Thoracic aorta (tissue), 2 donors: ENCODE measurements at places on chromosomes 4 and X. TPM values are rescaled to one million over a fixed set of nuclear protein-coding genes. Genes with fewer than 3 reads are reported as not detected.

- H3K27me3 ChIP-seq: no peaks in the 10 kb centered on the region
- no peak overlapping the region for H3K4me3 ChIP-seq
- no peaks in the 10 kb centered on the region for H3K36me3 ChIP-seq
- no peak overlapping the region for H3K27ac ChIP-seq
- DNase-seq: no peak
Measured at GRCh38 chr4:11777447-11777846, 348.8 kb upstream of the HS3ST1 start.

DNA sequence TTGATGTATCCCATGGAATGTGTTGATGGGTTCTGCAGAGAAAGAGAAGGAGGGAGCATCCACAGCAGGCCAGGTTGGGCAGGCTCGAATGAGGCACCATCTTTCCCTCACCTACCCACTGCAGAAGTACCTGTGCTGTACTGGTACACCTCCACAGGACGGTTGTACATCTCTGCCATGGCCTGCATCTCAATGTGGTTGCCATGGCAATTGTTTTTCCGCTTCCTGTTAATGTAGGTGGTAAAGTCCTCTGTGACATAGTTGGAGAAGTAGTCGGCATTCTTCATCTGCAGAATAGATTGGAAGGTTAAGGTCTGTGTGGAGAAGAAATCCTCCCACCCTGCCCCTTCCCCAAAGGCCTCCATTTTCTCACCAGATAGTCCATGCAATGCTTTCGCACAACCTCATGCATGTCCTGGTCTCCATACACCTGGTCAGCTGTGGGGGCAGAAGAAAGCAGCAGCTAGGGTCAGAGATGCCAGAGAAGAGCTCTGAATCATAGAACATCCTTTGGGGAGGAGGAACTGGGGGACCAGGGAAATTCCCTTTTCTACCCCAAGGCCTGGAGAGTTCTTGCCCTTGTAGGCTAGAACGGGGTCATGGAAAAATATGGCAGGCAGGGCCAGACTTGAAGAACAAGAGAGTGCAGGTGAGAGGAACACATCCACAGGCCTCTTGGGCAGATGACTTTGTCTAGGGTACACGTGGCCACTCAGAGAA lies 15.9 kb upstream of the PIM2 start:
- H3K27me3 ChIP-seq: no peaks in the 10 kb centered on the region
- no peak overlapping the region for H3K27ac ChIP-seq
- no peaks in the 10 kb centered on the region for H3K4me1 ChIP-seq
- H3K36me3 ChIP-seq: no peaks in the 10 kb centered on the region
- no peak overlapping the region for H3K4me3 ChIP-seq

The CPLX1 gene
- 1.2 TPM for total RNA-seq

The COL4A6 gene
- total RNA-seq: 1.3 TPM

The SMIM20 gene
- total RNA-seq: 21.3 TPM

DNA sequence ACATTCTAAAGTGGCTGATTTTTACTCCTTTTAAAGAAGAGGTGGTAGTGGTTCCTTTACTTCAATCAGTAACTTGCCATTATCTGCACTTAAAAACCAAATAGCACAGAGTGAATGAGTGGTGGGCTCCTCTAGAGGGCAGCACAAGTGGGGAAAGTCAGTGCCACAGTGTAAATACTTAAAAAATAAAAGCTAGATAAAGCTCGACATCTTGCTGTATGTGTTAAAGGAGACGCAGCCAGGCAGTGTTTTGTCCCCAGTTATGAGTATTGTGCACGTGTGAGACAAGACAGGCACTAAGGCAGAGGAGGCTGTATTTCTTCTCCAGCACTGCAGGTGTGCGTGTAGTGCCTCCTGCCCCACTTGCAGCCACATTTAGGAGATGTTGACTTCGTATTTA lies 24.6 kb downstream of the NAP1L5 start:
- no peak overlapping the region for H3K4me3 ChIP-seq
- peaks cover 12% of the 10 kb centered on the region for H3K36me3 ChIP-seq
- no peak overlapping the region for H3K27ac ChIP-seq
- no peaks in the 10 kb centered on the region for H3K4me1 ChIP-seq

The FAM9C gene
- total RNA-seq: not detected

DNA sequence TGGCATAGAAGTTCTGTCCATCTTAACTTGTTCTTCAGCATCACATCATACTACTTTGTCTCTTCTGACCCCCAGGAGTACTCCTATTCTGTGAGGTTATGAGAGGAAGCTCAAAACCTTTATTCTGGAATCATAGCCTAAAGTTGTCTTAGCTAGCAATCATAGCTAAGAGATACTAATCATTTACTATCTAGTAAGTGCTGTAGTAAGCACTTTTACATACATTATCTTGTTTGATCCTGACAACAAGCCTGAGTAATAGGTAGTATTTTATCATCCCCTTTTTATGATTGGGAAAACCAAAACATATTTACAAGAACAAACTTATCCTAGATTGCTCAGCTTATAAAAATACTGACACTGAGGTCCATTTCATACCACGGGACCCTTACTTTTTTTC lies 14.3 kb upstream of the LHFPL1 start:
- H3K4me1 ChIP-seq: no peaks in the 10 kb centered on the region
- no peak overlapping the region for H3K4me3 ChIP-seq
- DNase-seq: no peak
- no peaks in the 10 kb centered on the region for H3K27me3 ChIP-seq

GRCh38 chr4:184437565-184438265 lies 36.6 kb downstream of the IRF2 start:
- no peaks in the 10 kb centered on the region for H3K36me3 ChIP-seq
- peaks cover 15% of the 10 kb centered on the region for H3K4me1 ChIP-seq
- DNase-seq: no peak
- H3K27me3 ChIP-seq: no peaks in the 10 kb centered on the region
- H3K4me3 ChIP-seq: no peak overlapping the region

GRCh38 chrX:13051529-13052172 lies 7.2 kb upstream of the FAM9C start:
- no peak overlapping the region for H3K4me3 ChIP-seq
- H3K27me3 ChIP-seq: no peaks in the 10 kb centered on the region
- no peak for DNase-seq
- no peaks in the 10 kb centered on the region for H3K4me1 ChIP-seq
- H3K27ac ChIP-seq: no peak overlapping the region
